ENCODE measurements at places on chromosomes 12 and 14.

GRCh38 chr12:120061575-120062214 is 54.9 kb downstream of the RAB35 start:
- no peak for DNase-seq

- no peak for DNase-seq
Observed at GRCh38 chr12:49680075-49680474, 27.1 kb downstream of the FMNL3 start.

- DNase-seq: no peak
Observed at GRCh38 chr12:68609998-68610369, 715 bp upstream of the RAP1B start.

DNA sequence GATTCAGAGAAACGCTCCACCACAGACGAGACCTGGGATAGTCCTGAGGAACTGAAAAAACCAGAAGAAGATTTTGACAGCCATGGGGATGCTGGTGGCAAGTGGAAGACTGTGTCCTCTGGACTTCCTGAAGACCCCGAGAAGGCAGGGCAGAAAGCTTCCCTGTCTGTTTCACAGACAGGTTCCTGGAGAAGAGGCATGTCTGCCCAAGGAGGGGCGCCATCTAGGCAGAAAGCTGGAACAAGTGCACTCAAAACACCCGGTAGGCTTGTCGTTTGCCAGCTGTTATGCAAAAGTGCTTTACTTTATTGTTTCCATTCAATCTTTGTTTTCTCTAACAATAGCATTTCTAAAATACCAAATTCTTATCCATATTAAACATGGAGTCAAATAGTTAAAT is 287.3 kb downstream of the NAV3 start:
- DNase-seq: no peak

DNA sequence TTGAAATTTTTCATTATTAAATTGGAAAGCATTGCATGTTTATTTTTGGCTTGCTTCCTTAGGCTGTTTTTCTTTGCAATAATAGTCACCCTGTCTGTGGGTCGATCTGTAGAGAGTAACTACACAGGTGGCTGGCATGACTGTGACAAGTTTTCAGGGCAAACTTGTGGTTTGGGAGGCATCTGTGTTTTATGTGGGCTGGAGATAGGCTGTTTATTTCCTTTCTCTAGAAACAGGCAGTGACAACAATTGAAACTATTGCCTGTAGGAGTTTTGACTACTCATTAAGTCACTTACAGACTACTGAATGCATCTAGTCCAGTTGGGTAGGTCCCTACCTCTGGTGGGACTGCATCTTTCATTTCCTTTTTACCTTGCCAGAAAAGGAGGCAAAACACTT is 155.6 kb downstream of the DYRK2 start:
- DNase-seq: no peak

DNA sequence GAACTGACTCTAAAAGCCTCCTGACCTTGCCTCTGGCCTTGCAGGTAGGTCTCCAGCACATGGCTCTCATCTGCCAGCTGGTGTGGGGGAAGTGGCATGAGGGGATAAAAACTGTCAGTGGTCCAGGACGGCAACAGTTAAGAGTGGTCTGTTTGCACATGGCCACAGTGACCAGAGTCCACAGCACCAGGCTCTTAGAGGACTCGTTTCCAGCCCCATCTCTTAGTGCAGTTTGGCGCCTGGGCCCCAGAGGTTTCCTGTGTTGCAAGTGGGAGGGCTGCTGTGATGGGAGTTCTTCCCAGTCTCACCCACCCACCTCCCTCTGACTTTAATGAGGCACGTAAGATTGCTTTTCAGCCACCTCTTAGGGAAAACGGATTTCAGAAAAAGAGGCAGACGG is 37.0 kb downstream of the APPL2 start:
- no peak for DNase-seq

- no peak for DNase-seq
Observed at GRCh38 chr14:101588286-101588975, 27.1 kb downstream of the DIO3 start.

DNA sequence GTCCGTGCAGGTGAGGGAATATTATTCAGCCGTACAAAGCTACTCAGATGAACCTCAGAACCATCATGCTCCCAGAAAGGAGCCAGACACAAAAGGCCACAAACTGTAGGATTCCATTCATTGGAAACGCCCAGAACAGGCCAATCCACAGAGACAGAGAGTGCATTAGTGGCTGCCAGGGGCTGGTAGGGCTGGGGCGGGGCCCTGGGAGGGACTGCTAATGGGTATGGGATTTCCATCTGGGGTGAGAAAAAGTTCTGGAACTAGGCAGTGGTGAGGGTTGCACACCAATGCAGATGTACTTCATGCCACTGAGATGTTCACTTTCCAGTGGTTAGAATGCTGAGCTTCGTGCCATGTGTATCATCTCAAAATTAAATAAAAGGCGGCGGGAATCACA is 101.1 kb downstream of the RFLNA start:
- no peak for DNase-seq

- no peak for DNase-seq
Observed at GRCh38 chr14:95796788-95797187, 79.8 kb upstream of the TUNAR start.

GRCh38 chr14:75234173-75235115 is 44.2 kb upstream of the FOS start:
- DNase-seq: no peak

DNA sequence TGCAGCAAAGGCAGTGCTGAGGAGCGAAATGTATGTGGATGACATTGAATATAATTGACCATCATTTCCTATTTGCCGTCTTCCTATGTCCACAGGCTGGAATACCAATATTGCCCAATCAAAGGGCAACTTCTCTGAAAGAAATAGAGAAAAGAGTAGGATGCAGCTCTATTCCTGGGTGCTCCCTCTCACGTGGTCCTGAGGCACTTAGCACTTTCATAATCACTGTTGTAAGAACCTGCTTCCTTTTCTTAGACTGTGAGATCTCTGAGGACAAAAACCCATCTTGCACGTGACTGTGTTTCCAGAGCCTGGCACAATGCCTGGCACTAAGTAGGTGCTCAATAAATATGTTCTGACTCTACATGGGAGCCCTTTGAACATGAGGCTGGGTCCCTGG is 122.7 kb upstream of the CPM start:
- no peak for DNase-seq

- peak; percentile 84 for DNase-seq
Observed at GRCh38 chr12:79187032-79187431, 322.5 kb downstream of the SYT1 start.

GRCh38 chr14:61765225-61765943 is 3.2 kb downstream of the SNAPC1 start:
- DNase-seq: no peak

GRCh38 chr12:18752947-18753346 is 15.0 kb downstream of the CAPZA3 start:
- no peak for DNase-seq

DNA sequence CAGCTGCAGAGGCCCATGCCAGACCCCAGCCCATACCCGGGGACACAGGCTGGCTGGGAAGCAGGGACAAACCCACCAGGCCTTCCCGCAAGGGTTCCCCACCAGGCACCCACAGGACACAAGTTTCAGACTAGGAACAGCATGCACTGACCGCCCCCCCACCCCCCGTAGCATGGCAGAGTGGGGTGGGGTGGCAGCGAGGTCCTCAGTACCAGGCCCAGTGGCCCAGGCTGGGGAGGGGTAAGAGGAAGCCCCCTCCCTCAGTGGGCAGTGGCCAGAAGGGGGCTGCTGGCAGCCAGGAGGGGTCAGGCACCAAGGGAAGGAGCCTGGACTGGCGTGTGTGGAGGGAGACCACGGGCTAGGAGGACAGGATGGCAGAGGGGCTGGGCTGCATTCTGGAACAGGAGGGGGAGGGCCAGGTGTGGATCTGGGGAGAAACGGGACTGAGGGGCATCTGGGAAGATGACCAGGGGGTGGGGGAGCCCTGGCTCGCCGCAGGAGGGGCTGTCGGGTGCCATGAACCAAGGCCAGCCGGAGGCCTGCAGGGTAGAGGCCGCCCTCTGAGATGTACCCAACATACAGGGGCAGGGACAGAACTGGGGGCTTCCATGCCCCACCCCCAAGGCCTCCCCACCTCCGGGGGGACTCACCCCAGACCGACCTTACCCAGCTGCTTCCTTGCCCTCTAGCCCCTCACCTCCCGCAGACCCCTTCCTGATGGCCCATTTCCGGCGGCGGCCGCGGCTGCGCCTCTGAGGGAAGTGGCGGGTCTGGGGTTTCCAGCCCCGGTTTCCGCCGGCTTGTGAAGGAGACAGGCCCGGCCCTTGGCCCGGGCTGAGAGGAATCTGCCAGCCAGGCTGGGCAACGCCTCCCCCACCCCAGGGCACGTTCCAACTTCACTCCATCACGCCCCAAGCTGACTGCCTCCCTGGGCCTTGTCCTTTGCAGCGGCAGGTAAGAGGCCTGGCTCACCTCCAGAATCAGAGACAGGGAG is 5.6 kb upstream of the JAG2 start:
- no peak for DNase-seq

DNA sequence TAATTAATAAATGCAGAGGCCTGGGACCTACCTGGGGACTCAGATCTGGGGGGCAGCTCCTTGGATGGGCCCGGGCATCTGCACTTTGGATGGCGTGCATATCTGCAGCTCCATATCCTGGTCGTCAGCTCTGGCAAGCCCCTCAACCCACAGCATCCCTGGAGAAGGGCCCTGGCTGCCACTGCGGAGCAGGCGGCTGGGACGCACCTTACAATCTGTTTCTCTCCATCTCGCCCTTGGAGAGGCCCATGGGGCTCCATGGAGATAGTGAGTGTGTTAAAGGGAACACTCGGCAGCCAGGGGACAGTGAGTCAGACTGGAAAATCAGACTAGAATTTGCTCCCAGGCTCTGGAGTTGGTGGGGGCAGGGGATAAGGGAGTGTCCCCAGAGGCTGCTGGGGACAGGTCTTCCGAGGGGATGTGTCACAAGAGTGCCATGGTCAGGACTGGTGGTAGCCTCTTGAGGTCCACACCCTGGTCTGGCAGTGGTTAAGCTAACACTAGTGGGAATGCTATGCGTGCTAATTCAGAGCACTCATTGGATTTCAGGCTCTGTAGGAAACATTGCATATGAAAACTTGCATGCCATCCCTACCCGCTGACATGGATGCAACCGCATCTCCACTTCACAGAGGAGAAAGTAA is 21.5 kb downstream of the RFLNA start:
- no peak for DNase-seq

- DNase-seq: no peak
Observed at GRCh38 chr12:29032446-29032845, 116.6 kb upstream of the FAR2 start.

GRCh38 chr14:98799891-98800290 is 472.1 kb downstream of the BCL11B start:
- no peak for DNase-seq

GRCh38 chr14:93183596-93184317 is 940 bp downstream of the MOAP1 start:
- no peak for DNase-seq

- peak; percentile 19 for DNase-seq
Observed at GRCh38 chr14:51462182-51462581, 189.5 kb upstream of the FRMD6 start.

GRCh38 chr12:5096241-5096924 is 52.7 kb downstream of the KCNA5 start:
- no peak for DNase-seq

GRCh38 chr14:92514844-92515514 is 1.4 kb downstream of the RIN3 start:
- no peak for DNase-seq

- DNase-seq: no peak
Observed at GRCh38 chr14:53149668-53150316, 3.3 kb downstream of the DDHD1 start.

DNA sequence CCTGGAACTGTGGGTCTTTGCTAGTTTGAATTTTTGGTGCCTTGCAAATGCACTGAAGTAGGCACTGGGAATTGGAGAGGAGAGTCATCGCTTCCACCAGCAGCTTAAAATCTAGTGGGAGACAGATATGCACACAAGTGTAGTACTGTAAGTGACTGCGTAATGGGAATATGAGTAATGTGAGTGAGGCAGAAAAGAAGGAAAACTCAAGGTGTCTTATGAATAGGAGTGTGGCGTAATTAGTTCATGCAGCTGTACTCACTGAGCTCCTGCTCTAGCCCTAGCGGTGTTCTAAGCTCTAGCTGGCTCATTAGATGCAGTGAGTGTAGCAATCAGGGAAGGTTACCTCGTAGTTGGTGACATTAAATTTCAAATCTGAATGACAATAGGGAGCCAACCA is 2.8 kb downstream of the TCP11L2 start:
- no peak for DNase-seq

- DNase-seq: no peak
Observed at GRCh38 chr14:21105095-21105494, 4.2 kb downstream of the TMEM253 start.

DNA sequence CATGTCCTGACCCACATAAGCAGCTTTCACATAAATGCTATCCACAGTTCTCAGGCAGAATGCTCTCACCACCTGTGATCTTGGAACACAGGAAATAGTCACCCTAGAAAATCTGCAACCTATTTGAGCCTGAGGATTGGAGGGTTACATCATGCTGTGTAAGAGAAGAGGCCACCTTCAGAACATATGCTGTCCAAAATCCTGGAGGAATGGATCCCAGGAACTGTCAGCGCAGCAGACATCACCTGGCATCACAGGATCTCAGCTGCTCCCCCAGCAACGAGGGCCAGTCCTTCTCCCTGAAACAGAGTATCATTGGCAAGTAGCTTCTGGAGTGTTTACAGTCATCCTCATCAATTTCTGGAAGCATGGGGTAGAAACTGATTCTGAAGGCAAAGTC is 63.2 kb upstream of the LTA4H start:
- no peak for DNase-seq

DNA sequence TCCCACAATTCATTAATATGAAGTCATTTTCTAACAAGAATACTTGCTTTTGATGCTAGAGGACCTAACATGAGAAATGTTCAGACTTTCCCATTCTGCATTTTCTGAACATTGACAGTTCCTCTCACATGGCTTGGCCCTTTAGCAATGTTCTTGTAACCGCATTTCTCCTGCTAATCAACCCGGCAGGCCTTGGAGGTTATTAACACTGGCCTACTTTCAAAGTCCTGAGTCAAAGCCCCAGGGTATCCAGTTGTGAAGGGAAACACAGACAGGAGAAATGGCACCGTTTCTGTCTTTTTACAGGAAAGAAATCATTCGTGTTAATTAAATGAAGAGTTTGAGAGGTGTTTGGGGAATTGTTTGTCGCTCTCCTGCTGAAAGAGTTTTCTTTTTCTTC is 446.5 kb upstream of the MIS18BP1 start:
- DNase-seq: no peak

GRCh38 chr12:113855998-113856397 is 110.1 kb downstream of the RBM19 start:
- DNase-seq: no peak
